Activated CD4-positive, alpha-beta T cell treated with anti-CD3 and anti-CD28 coated beads, Interleukin-2, amount 50 U/mL, for 4 hours (primary cell): ENCODE measurements at places on chromosomes 4 and X.
A peak's percentile ranks its signal among the peaks of the same experiment; 100 is the strongest.

GRCh38 chr4:86965019-86965976 lies 30.5 kb downstream of the AFF1 start:
- no peak for DNase-seq

GRCh38 chrX:53003111-53003510 lies 44.8 kb upstream of the FAM156A start:
- DNase-seq: no peak

DNA sequence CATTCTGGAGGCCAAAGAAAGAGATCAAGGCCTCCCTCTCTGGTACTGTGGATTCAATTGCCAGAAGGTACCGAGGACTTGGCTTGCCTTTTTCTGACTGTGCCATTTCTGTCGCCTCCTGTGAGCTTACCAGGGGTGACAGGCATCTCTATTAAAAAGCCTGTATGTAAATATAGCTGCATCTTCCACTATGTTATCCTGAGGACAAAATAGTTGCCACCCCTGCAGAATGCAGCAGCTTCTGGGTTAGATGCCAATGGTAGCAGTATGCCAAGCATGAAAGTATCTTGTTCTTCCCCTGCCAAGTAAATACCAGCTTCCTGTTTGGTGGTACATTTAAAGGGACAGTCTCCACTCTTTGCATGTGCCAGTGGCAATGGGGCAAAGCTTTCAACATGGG lies 10.7 kb downstream of the TRPC5OS start:
- no peak for DNase-seq

- no peak for DNase-seq
Measured at GRCh38 chrX:101619364-101619763, 1.6 kb upstream of the ARMCX6 start.

DNA sequence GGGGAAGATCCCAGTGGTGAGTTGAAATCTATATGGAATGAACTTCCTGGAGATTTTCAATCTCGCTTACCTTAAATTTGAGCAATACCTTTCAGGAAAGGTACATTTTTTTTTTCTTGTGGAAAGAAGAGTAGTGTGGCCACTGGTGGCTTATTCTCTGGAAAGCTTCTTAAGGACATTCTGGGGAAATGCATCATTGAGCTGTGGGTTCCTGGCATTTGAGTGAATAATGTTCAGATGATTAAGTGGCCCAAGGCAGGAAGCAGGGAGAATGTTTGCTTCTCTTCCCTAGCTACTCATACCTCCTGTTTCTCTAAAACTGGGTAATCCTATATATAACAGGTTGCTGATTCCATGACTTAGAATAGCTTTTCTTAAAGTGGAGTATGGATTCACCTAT lies 31.8 kb downstream of the STAG2 start:
- DNase-seq: no peak

- DNase-seq: no peak
Measured at GRCh38 chr4:184437565-184438265, 36.6 kb downstream of the IRF2 start.

DNA sequence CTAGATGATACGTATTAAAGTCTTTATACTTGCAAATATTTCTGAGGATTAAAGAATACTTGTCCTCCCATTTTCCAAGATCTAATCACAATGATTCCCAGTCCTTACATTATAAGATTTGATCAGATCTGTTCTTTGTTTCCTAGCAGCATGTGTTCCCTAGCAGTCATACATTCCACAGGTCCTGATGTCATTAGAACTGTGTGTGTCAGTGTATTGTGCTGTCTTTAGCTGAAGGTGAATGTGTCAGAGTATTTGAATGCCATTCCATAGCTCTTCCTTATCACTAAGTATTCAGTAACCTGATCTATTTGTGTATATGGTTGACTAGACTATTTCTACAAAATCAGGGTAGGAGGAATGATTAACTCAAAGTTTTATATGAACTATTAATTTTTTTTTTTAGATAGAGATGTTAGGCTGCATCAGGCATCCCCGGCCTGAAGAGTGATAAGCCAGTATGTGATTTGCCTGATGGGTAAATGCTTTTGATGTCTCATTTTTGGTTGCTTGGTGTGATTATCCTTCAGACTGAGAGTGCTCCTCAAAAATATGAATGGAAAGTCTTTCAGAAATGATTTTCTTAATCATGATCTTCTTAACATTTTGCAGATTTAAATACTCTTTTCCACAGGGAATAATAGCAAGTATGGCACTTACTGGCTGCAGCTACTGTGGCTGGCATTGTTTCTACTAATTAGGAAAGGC lies 4.4 kb downstream of the ADGRL3 start:
- DNase-seq: no peak

DNA sequence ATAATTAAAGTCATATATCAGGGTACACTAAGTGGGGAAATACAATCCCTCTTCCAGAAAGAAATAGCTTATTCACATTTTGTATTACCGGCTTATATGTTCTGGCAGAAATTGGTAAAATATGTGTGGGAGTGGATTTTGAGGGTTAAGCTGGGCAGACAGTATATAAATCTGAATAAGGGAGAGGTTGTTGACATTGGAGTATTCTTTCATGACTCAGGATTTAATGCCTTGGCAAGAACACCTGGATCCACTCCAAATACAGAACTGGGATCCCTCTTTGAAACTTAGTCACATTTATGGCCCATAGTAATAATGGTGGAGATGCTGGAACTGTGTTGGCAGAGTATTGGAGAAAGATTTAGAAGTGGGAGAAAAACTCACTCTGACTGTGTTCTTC lies 54.3 kb upstream of the TET2 start:
- no peak for DNase-seq

DNA sequence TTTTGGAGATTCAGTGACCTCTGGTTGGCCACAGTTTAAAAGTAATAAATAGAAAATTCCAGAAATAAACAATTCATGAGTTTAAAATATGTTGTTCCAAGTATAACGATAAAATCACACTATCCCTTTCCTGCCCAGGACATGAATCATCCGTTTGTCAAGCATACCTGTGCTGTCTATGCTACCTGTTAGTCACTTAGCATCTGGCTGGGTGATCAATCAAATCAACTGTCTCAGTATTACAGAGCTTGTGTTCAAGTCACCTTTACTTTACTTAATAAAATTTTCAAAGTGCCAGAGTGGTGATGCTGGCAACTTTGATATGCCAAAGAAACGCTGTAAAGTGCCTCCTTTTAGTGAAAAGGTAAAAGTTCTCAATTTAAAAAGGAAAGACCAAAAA lies 979.5 kb upstream of the NDST4 start:
- DNase-seq: no peak

GRCh38 chr4:42865572-42866189 lies 26.8 kb upstream of the GRXCR1 start:
- DNase-seq: peak; percentile 17

DNA sequence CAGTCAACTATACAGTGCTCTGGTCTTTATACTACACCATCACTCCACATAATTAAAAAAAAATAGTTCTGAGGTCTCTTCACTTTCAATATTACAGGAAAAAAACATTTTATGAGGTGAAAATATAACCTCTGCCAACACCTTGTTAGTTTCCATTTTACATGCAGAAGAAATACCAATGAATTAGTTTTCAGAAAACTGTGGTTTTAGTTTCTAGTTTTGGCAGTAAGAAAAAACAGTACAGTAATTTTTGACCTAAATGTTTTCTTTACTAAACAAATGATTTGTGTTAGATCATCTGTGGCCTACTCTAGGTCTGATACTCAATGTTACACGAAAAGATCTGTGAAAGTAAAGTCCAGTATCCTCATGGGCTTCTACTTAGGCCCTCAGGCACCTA lies 10.0 kb downstream of the SULT1E1 start:
- DNase-seq: no peak

GRCh38 chr4:25425361-25425760 lies 48.3 kb downstream of the ANAPC4 start:
- DNase-seq: no peak

DNA sequence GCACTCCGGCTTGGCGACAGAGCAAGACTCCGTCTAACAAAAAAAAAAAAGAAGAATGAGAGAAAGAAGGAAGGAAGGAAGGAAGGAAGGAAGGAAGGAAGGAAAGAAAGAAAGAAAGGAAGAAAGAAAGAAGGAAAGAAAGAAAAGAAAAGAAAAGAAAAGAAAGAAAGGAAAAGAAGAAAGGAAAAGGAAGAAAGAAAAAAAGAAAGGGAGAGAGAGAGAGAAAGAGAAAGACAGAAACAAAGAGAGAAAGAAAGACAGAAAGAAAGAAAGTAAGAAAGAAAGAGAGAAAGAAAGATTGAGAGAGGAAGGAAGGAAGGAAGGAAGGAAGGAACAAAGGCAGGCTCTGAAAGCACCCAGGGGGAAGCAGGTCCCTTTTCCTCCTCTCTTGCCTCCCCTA lies 336.6 kb upstream of the GATB start:
- no peak for DNase-seq

DNA sequence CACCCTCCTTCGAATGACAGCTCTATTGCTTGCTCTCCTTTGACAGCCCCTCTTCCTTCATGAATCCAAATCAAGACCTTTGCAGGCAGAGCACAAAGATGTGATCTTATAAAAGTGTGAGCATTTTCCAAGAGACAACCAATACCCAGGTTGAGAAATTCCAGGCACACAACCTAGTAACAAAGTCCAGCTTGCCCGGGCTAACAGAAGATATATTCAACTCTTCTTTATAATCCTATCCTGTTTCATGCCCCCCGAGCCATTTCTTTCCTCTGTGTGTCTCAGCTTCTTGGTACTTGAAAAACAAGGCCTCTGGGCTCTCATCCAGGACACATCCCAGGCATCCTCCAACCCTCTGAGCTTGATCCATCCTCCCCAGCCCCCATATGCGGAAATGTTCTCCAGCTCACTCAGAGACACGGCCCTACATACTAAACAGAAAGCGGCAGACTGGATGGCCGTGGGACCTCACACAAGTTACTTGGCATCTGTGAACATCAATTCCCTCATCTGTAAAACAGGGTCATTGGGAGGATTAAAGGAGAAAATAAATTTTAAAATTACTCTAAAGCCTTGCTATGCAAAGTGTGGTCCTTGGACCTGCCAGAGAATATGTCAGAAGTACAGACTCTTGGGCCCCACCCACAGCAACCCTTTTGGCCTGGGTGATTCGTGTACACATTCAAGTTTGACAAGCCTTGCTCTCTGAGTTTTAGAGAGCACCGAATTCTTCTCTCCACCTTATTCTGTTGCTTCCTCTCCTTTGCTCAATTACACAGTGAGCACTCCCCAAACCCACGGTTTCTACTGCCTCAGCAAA lies 627.0 kb downstream of the BCOR start:
- no peak for DNase-seq

GRCh38 chr4:173018446-173018845 lies 150.2 kb upstream of the GALNT7 start:
- DNase-seq: no peak

DNA sequence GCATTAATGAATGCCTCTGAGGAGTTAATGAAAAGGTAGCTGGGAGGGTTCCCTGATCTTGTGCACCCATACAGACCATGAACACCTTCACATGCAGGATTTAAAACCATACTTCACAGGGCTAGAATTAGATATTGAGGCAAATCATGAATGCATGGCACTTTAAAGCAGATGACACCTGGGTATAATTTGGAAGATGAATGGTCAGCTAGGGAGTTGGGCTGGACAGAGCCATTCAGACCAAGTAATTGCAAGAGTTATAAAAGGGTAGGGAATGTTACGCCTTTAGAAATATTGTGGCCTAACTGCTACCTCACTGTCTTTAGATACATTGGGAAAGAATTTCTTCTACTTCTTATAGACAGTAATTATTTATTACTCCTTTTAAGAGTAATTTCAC lies 89.1 kb upstream of the ZNF827 start:
- DNase-seq: no peak

- no peak for DNase-seq
Measured at GRCh38 chr4:115456231-115456630, 342.8 kb upstream of the NDST4 start.
